ENCODE measurements at places on chromosomes 4 and X.

DNA sequence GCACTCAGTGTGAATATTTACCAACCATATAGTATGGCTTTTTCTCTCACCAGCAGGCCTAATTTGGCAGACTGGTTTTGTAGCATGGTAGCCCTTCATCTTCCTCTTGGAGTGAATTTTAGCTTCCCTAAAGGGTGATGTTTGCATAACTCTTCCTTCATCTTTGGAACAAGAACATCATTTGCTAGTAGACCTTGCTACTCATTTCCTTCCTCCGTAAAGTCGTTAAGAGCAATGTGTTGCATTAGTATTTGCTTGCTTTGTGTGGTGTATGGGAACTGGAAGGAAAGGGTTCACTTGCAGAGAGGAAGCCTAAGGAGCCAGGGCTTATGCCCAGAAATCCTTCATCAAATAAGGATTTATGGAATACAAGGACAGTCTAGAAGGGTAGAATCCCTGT lies 50.2 kb upstream of the PGRMC2 start:
- DNase-seq: no peak

- DNase-seq: no peak
These were observed 159.6 kb upstream of the ANK2 start for GRCh38 chr4:112889619-112890527.

- DNase-seq: no peak
These were observed 106.5 kb upstream of the FAM9A start for GRCh38 chrX:8907688-8908087.

GRCh38 chrX:117744958-117745357 lies 371.7 kb downstream of the KLHL13 start:
- no peak for DNase-seq

GRCh38 chr4:137601934-137602333 lies 69.6 kb upstream of the PCDH18 start:
- DNase-seq: no peak

GRCh38 chr4:53680598-53680997 lies 89.3 kb upstream of the LNX1 start:
- no peak for DNase-seq

DNA sequence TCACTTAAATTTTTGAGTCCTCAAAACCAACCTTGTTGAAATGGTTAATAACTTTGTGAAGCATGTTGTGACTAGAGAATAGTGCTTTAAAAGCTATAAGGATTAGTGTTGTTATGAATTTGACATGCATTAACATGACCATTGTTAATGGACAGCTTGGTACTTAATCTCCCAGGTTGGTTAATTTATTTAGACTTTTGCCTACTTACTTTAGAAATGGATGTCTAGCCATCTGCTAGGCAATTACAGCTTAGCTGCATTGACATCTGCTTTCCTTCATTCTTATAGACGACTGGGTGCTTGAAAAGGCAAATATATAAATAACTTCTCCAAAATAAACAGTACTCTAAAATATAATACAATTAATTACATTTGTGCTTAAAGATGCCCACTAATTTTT lies 368.0 kb downstream of the CCSER1 start:
- DNase-seq: no peak

- DNase-seq: no peak
These were observed 212.3 kb downstream of the MAD2L1 start for GRCh38 chr4:119854364-119854763.

GRCh38 chrX:122934131-122934530 lies 249.9 kb upstream of the GRIA3 start:
- DNase-seq: no peak

DNA sequence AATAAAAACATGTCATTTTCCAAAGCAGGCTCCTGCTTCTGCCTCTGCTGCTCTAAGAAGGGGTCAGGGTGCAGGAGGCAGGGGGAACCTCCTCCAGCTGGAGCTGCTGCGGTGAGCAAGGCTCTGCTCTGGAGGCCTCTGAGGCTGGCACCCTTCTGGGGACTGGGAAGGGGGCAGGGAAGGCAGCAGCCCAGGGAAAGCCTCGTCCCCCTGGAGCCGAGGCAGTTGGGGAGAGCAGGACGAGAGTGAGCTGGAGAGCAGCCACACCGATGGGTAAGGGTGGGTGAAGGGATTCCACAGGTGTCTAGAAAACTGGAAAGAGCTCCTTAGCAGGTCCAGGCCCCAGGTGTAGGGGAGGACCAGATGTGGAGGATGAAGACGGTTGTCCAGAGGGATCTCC lies 2.0 kb upstream of the CTAG2 start:
- no peak for DNase-seq

- no peak for DNase-seq
These were observed 107.4 kb upstream of the FTHL17 start for GRCh38 chrX:31179203-31179602.

DNA sequence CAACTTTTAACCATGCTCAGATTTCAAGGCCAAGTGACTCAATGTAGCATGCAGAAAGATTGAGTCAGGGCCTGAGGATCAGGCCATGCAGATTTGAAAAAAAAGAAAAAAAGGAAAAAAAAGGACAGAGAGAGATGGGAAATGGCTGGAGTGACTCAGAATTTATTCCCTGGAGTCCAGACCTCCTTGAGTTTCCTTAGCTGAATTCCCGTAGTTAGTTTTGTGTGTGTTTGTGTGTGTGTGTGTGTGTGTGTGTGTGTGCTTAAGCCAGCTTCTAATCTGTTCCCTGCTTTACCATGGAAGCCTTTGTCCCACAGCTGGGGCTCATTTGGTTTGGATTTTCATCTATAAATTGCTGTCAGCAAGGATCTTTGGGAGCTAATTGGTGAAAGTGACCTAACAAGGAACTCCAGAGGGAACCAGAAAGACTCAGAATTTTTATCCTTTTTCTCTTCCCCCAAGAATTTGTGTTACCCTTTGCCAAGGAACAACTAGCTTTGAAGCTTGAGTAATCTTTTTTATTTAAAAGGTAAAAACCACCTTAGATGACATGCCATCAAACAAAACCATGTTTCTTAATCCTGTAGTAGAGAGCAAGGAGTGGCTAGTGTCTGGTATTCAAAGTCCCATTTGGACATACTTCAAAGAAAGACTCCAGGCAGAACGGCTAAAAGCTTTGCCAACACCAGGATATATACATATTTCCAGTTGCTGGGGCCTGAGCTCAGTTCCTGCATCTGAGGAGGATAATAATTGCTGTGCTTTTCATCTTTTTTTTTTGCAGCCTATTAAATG lies 109.0 kb upstream of the DDIT4L start:
- no peak for DNase-seq

DNA sequence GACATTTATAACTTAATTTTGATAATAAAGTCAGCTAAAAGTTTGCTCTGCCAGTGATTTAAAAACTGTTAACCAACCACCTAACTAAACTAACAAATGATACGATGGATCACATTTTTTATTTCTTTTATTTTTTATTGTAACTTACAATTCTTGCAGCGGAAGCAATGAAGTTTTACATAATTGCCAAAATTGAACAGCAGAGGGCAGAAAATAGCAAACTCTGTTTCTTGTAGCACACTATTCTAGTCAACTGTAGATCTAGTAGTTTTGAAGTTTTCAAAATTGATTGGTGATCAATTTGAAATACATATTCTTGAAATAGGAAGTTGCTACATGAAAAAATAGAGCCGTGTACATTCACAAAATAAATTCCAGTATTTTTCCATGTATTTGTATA lies 2.8 kb upstream of the GRIA2 start:
- DNase-seq: no peak

GRCh38 chr4:60463857-60464502 lies 736.1 kb upstream of the ADGRL3 start:
- no peak for DNase-seq

- DNase-seq: no peak
These were observed 269.8 kb downstream of the FSTL5 start for GRCh38 chr4:161894014-161894413.

GRCh38 chr4:155011163-155011780 lies 197.2 kb upstream of the NPY2R start:
- no peak for DNase-seq

GRCh38 chr4:52606726-52607125 lies 52.4 kb downstream of the USP46 start:
- no peak for DNase-seq

- DNase-seq: no peak
These were observed 93.8 kb downstream of the SOWAHB start for GRCh38 chr4:76804096-76804495.

GRCh38 chrX:129724754-129725153 lies 14.0 kb upstream of the XPNPEP2 start:
- DNase-seq: no peak

GRCh38 chr4:4425696-4426095 lies 38.8 kb downstream of the NSG1 start:
- DNase-seq: no peak

DNA sequence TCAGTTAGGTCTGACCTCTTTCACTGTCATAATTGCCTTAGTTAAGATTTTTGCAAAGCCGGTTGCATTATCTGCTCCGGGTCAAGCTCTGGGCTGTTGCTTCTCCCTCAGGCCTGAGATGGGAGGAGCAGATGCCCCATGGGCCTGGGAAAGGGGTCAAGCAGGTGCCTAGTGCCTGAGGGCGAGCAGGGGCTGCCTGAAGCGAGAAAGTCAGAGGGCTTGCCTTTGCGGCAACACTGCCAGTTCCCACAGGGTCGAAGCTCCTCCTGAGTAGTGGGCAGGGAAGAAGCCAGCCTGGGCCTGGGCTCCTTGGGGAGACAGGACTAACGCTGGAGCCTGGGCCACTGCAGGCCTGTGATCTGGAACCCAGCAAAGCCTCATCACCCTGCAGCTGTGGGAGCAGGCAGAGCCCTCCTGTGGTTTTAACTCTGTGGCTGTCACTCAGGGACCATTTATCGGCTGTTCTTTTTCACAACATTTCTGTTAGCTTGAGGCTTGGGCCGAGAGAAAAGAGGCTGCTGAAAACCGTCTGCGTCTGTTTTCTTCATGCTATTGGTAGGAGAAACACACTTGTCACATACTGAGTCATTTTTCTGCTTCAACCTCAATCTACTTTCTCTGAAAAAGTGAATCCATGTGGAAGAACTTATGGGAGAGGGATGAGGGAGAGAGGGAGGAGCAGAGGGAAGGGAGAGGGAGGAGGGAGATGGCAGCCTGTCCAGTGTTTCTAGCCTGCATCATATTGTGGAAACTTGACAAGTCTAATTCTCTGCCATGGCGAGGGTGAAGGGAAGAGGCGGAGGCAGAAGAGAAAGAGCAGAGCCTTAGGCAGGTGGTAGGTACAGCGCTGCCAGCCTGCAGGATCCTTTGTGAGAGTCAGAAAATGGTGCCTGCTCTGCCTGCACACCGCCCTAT lies 68.4 kb downstream of the RHOH start:
- DNase-seq: no peak

DNA sequence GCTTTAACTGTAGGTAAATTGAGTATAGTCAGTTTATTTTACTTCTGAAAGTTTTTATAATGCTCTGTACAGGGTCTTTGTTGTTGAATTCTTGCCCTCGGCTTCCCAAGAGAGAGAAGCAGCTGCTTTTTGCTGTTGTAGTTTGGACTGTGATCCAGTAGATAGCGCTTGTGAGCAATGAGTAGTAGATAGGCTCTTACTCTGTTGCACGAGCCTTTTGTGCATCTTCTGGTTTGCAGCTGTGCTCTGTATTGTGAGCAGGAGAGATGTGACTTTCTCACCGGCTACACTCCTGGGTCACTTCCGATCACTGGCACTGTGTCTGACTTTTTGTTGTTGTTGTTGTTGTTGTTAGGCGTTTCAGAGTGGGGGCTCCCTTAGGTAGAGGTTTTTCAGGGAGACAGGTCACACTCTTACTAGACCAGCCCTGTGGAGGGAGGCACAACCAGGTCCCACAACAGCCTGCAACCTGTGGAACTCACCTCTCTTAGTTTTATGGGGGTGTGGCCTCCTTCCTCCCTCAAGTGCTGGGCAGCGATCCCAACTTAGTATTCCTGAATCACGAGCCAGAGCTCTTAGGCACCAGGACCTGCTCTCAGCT lies 822.1 kb upstream of the GALNTL6 start:
- no peak for DNase-seq

GRCh38 chr4:181939199-181939945 lies 303.8 kb upstream of the TENM3 start:
- no peak for DNase-seq

DNA sequence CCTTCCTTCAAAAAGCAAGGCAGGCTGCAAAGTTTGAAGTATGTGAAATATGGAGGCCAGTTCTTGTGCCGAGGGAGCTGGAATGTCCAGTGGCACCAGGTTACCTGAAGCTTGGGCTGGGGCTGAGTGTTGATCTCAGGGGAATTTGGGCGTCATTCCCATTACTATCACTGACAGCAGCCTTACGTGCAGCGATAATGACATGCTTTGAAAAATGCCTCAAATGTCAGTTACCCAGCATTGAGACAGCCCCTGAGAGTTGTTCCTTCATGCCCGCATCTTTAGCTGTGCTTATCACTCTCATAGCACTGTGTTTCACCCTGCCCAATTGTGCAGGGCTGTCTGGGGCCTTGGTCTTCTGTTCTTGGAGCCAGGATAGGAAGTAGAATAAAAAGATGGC lies 27.4 kb downstream of the SLC16A2 start:
- no peak for DNase-seq

- no peak for DNase-seq
These were observed 123.4 kb upstream of the GUCY1A1 start for GRCh38 chr4:155543126-155543765.

GRCh38 chrX:18893536-18893935 lies 90.4 kb downstream of the PHKA2 start:
- DNase-seq: no peak

- DNase-seq: no peak
These were observed 36.1 kb downstream of the COPS4 start for GRCh38 chr4:83071116-83071515.

DNA sequence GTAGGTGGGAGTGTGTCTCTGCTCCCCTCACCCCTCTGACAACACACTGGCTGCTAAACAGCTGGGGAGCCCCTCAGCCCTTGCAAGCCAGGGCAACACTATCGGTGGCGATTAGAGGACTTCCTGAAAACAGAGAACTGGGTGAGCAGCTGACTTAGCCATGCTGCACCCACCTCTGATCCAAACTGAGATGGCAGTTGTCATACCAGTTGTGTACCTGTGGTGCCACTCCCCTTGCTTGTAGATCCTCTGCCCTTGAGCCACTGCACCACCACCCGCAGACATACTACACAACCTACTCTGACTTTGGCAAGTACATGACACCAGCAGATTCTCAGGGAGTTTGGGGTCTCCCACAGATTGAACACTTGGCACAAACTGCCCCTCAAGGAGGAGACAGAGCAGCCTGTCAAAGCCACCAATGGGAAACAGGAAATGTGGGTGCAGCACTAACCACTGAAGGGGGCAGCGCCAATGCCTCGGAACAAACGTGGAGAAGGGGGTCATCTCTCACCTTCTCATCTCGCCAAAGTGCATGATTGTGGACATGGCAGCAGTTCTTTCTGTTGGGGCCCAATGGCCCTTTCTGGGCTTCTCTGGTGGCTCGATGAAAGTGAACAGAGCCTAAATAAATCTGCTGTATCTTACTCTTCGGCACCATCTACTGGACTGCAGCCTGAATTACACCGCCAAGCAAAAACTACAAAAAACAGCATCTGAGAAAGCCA lies 119.8 kb downstream of the NEK1 start:
- DNase-seq: peak; percentile 6

- no peak for DNase-seq
These were observed 136.6 kb upstream of the OTUD4 start for GRCh38 chr4:145316897-145317574.

GRCh38 chr4:176856421-176856820 lies 63.7 kb upstream of the VEGFC start:
- no peak for DNase-seq
